ENCODE measurements at places on chromosomes 1 and 21. TPM values are rescaled to one million over a fixed set of nuclear protein-coding genes. Genes with fewer than 3 reads are reported as not detected.

The XKR8 gene
- total RNA-seq: 1.3 TPM

The WDR64 gene
- total RNA-seq: 0.14 TPM

The PACC1 gene
- total RNA-seq: 17.1 TPM

The APOBEC4 gene
- total RNA-seq: not detected

The RRP1 gene
- total RNA-seq: 11.1 TPM

The NPR1 gene
- 2.5 TPM for total RNA-seq

The OR14K1 gene
- total RNA-seq: not detected

The ACOT11 gene
- total RNA-seq: 1.3 TPM

The GSTM5 gene
- total RNA-seq: 4.1 TPM

The TGFB2 gene
- 0.94 TPM for total RNA-seq

The PCNX2 gene
- total RNA-seq: 10.0 TPM

The PPIAL4G gene
- total RNA-seq: 0.05 TPM

The AMY1B gene
- total RNA-seq: 0.14 TPM

The BRDT gene
- total RNA-seq: under 0.01 TPM

The CLCA4 gene
- 0.05 TPM for total RNA-seq

The TNFSF4 gene
- total RNA-seq: 3.7 TPM

GRCh38 chr1:27015260-27015659 lies 2.6 kb upstream of the TENT5B start:
- no peaks in the 10 kb centered on the region for H3K36me3 ChIP-seq
- DNase-seq: no peak
- peaks cover 49% of the 10 kb centered on the region for H3K27me3 ChIP-seq
- H3K4me1 ChIP-seq: no peaks in the 10 kb centered on the region

GRCh38 chr1:36802018-36802417 lies 232.3 kb downstream of the GRIK3 start:
- H3K36me3 ChIP-seq: no peaks in the 10 kb centered on the region
- no peaks in the 10 kb centered on the region for H3K27me3 ChIP-seq
- H3K27ac ChIP-seq: no peak overlapping the region
- no peak overlapping the region for H3K4me3 ChIP-seq

DNA sequence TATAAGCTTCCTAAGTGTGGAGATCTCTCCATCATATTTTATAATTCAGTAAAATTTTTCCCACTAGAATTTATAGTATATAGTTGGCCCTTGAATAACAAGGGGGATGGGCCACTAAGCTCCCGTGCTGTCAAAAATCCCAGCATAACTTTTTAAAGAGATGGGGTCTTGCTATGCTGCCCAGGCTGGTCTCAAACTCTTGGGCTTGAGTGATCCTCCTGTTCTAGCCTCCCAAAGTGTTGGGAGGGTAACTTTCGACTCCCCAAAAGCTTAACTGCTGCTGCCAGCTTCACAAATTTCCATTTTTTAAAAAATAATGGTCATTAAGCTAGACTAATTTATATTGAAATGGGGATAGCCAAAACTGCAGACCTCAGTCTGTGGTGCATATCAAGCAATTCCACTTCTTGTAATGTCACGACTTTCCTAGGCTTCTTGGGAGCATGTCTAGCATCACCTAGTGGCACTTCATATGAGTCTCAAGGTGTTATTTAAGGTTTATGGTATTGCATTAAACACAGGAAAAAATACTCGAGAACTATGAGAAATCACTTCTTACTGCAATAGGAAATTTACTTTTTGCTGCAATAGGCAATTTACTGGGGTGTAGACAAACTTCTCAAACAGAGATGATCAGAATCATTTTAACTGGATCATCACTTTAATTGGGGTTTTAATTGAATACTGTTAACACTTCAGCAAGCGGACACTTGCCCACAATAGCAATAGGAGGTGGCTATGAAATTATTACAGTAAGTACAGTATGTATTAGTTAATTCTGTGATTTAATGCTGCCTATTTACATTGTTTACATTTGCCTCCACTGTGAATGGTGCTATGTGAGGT lies 19.3 kb upstream of the ACTA1 start:
- DNase-seq: no peak
- peaks cover 22% of the 10 kb centered on the region for H3K36me3 ChIP-seq
- H3K4me3 ChIP-seq: no peak overlapping the region
- no peaks in the 10 kb centered on the region for H3K4me1 ChIP-seq
- no peaks in the 10 kb centered on the region for H3K27me3 ChIP-seq
- H3K27ac ChIP-seq: no peak overlapping the region

DNA sequence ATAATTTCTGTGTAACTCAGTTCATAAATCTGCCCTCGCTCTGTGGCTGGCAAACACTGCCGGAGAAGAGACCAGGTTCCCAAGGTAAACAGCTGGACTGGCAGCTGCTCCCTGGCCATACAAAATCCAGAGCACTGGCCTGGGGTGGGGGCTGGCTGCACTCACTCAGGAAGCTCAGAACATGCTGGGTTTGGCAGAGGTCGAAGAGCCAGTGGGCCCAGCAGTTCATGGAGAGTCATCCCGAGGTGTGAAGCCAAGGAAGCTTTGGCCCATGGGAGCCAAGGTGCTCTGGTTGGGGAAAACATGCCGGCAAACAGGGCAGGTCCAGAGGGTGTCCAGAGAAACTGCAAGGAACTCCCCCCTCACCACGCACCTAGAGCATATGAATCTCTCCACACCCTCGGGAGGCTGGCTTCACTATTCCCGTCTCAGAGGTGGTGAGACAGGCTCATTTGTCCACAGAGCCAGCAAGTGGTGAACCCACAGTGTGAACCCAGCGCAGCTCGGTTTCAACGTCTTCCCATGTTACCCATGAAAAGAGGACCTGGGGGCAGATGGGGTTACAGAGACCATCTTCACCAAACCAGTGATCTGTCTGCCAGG lies 102.4 kb downstream of the DMRTB1 start:
- H3K4me3 ChIP-seq: no peak overlapping the region
- H3K27ac ChIP-seq: no peak overlapping the region
- peaks cover 31% of the 10 kb centered on the region for H3K4me1 ChIP-seq
- H3K36me3 ChIP-seq: no peaks in the 10 kb centered on the region

GRCh38 chr21:16419188-16419921 lies 689.6 kb downstream of the USP25 start:
- no peaks in the 10 kb centered on the region for H3K27me3 ChIP-seq
- no peak for DNase-seq
- H3K4me3 ChIP-seq: peak overlapping the region; percentile 4
- peak overlapping the region; percentile 36 for H3K27ac ChIP-seq
- H3K36me3 ChIP-seq: no peaks in the 10 kb centered on the region

GRCh38 chr1:183003203-183003602 lies 20.0 kb upstream of the LAMC1 start:
- H3K27ac ChIP-seq: no peak overlapping the region
- H3K36me3 ChIP-seq: no peaks in the 10 kb centered on the region
- H3K4me3 ChIP-seq: no peak overlapping the region
- no peak for DNase-seq

DNA sequence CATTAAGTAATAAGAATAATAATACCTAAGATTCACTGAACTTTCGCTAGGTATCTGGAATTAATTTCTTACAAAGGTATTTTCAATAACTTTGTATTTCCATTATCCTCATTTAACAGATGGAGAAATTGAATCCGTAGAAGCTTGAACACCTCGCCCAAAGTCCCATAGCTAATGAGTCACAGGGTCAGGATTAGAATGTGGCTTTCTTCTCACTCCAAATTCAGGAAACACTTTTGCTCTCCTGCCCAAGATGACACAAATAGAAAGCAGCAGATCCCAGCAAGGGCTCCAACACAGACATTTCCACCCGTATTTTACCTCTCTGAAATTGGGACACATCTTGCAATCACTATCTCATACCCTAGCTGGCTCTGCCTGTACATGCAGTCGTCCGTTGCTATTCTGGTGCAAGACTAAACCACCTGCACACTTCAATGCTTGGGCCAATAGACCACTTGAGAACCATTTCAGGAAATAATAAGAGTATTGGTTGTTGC lies 125.9 kb upstream of the GREM2 start:
- H3K4me1 ChIP-seq: no peaks in the 10 kb centered on the region
- DNase-seq: no peak
- no peaks in the 10 kb centered on the region for H3K36me3 ChIP-seq
- no peak overlapping the region for H3K27ac ChIP-seq

- no peaks in the 10 kb centered on the region for H3K27me3 ChIP-seq
- H3K36me3 ChIP-seq: no peaks in the 10 kb centered on the region
- no peak overlapping the region for H3K27ac ChIP-seq
Observed at GRCh38 chr1:214500340-214501055, 50.9 kb downstream of the PTPN14 start.

DNA sequence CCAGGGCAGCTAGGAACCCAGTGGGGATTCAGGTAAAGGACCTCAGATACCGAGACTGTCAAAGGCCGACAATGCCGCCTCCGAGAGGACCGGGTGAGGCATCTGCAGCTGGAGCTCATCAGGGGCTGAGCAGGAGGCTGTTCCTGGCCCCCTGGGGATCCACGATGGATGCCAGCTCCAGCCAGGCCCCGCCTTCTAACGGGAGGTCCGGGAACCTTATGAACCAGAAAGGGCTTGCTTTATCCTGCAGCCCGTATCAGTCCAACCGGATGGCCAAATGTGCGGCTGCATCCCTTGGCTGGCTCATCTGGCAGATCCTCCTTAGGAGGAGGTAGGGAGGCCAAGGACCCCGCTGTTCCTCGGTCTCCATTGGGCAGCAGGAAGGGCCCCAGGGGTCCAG lies 32.0 kb downstream of the SLC45A1 start:
- no peak overlapping the region for H3K4me3 ChIP-seq
- H3K4me1 ChIP-seq: peaks cover 14% of the 10 kb centered on the region
- H3K36me3 ChIP-seq: peaks cover 17% of the 10 kb centered on the region
- DNase-seq: no peak
- H3K27me3 ChIP-seq: peaks cover 9% of the 10 kb centered on the region

DNA sequence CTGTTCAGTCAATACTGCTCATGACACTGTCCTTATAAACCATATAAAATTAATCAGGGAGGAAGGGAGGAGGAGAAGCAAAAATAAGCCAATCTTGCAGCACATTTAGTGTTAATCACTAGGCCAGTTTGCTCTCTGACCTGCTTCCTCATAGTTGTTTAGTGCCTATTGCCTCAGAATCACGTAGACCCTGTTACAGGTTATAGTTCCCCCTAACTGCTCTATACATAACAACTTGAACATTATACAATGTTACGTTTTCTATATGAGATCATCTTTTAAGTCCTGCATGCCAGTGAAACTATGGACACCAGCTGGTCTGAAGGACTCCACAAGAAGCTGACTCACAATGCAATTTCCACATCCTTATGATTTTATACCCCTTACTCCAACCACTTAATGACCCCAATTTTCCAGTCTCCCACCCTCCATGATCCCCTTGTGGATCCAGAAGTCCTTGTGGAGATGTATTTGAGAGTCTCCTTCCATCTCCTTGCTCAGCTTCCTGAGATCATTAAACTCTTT lies 34.9 kb upstream of the TACSTD2 start:
- no peaks in the 10 kb centered on the region for H3K27me3 ChIP-seq
- DNase-seq: no peak
- no peaks in the 10 kb centered on the region for H3K36me3 ChIP-seq
- no peak overlapping the region for H3K4me3 ChIP-seq
- H3K27ac ChIP-seq: no peak overlapping the region

- H3K4me3 ChIP-seq: no peak overlapping the region
- H3K36me3 ChIP-seq: no peaks in the 10 kb centered on the region
- no peak overlapping the region for H3K27ac ChIP-seq
- H3K4me1 ChIP-seq: no peaks in the 10 kb centered on the region
- H3K27me3 ChIP-seq: no peaks in the 10 kb centered on the region
Observed at GRCh38 chr1:207423560-207424292, 30.4 kb upstream of the CR2 start.

DNA sequence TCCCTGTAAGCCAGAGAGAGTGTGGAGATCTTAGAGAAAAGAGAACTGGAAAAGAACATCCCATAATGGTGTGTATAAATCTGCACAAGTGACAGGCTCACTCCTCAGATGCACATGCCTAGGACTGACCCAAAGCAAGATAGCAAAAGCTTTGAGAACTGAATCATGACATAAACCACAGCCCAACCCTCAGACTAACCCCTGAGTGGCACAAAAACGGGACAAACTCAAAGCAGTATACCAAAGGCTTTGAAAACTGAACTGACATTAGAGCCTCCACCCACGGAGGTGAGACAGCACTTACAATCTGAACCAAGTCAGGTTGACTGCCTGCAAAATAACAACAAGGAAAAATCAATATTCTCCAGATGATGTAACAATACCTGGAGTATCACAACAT lies 70.8 kb downstream of the TIAM1 start:
- H3K4me1 ChIP-seq: no peaks in the 10 kb centered on the region
- H3K27ac ChIP-seq: no peak overlapping the region
- H3K36me3 ChIP-seq: no peaks in the 10 kb centered on the region
- no peak overlapping the region for H3K4me3 ChIP-seq
- DNase-seq: no peak

DNA sequence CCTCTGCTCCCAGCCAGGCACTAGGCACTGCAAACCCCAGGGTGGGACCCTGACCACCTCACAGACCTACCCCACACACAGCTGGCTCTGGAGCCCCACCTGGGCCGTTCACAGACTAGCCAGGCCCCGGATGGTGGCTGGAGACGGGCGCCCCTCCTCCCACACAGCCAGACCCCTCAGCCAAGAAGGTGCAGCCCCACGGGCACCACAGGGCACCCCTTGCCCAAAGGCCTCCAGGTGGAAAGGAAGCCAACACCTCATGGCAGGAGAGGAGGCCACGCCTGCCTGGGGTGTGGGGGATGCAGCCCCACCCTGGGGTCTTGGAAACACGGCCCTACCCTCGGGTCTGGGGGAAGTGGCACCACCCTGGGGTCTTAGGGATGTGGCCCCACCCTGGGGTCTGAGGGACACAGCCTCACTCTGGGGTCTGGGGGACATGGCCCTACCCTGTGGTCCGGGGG lies 44.6 kb downstream of the WNT9A start:
- DNase-seq: no peak
- no peaks in the 10 kb centered on the region for H3K36me3 ChIP-seq
- no peak overlapping the region for H3K27ac ChIP-seq

DNA sequence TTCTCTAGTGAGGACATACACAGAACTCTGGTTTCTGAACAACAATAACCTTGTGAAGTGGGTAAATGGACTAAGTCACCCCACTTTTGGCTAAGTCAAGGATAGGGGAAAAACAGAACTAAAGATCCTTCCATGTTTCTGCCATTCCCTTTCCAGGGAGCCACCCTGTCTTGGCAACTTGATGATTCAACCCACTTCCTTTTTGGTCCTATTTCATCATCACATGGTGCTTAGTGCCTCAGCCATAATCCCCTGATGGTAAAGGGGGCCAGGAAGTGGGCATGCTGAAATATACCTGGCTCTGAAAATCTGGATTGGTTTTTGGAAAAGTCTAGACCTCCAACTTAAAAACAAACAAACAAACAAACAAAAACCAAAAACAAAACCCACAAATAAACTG lies 206.4 kb upstream of the FOXD3 start:
- H3K4me3 ChIP-seq: no peak overlapping the region
- DNase-seq: no peak

DNA sequence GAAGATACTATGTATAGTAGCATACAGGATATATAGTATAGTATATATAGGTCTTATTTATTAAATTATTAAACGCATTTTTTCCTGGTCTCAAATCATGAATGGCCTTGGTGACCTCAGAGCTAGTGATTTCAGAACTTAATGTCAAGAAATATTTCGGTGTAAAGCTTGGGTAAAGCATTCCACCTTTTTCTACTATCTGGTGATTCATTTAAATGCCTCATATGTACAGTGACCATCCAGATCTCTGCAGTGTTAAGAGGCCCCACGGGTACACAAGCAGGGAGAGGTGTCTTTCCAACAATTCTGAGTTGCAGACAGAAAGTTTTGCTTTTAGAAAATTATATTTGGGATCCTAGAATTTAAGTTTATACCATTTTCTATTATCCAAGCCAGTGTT lies 626.5 kb downstream of the PTPRC start:
- no peaks in the 10 kb centered on the region for H3K27me3 ChIP-seq
- no peak for DNase-seq
- H3K4me1 ChIP-seq: peaks cover 9% of the 10 kb centered on the region
- H3K36me3 ChIP-seq: no peaks in the 10 kb centered on the region
- no peak overlapping the region for H3K4me3 ChIP-seq

Measured in thymus (tissue), 14 donors.